ENCODE measurements at places on chromosomes 6 and 20.
A peak's percentile ranks its signal among the peaks of the same experiment; 100 is the strongest.

- DNase-seq, result no peak
Measured at GRCh38 chr6:14912226-14912625, 333.6 kb upstream of the JARID2 start.

DNA sequence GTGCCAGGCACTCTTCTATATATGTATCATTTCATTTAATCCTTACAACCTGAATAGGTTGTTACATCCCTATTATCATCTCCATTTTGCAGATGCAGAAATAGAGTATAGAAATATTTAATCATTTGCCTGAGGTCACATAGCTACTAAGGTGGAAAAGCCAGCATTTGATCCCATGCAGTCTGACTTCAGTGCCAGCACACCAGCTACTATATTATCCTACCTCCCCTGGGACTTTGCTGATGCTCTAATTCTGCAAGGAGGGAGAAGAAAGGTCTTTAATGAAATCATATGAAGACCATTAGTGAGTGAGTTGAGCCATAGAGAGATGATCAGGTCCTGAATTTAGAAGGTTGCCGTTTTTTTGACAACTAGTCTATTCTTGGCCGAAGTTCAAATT is 53.7 kb downstream of the TOP1 start:
- no peak for DNase-seq

- no peak for DNase-seq
Measured at GRCh38 chr20:46420878-46421277, 14.5 kb upstream of the ELMO2 start.

- DNase-seq, result no peak
Measured at GRCh38 chr6:154950979-154951344, 44.2 kb upstream of the TIAM2 start.

- DNase-seq, result no peak
Measured at GRCh38 chr6:2575236-2575635, 175.5 kb downstream of the MYLK4 start.

DNA sequence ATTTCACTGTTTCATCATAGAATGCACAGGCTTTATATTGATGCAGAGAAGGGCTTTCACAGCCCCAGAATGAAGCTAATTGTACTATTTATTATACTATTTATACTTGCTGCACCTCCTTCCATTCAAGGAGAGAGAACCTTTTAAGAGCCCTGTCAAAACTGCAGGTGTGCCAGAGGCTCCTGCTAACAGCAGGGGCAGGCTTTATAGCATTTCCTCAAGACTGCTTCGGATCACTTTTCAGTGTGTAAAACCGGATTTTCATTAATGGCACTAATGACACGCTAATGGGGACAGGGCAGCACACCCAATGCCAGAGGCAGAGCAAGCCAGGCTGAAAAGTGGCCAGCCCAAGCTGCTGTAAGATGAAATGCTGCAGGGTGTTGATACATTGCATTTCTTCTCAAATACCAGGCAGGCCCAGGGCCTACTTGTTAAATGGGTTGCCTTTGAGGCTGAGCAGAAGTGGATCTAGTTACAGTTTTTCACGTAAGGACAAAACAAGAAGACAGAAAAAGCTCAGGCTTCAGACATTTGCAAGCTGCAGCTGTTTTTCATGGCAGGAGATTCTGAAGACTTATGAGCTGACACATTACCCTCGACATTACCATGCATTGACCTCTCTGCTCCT is 487.7 kb upstream of the BTBD3 start:
- no peak for DNase-seq

DNA sequence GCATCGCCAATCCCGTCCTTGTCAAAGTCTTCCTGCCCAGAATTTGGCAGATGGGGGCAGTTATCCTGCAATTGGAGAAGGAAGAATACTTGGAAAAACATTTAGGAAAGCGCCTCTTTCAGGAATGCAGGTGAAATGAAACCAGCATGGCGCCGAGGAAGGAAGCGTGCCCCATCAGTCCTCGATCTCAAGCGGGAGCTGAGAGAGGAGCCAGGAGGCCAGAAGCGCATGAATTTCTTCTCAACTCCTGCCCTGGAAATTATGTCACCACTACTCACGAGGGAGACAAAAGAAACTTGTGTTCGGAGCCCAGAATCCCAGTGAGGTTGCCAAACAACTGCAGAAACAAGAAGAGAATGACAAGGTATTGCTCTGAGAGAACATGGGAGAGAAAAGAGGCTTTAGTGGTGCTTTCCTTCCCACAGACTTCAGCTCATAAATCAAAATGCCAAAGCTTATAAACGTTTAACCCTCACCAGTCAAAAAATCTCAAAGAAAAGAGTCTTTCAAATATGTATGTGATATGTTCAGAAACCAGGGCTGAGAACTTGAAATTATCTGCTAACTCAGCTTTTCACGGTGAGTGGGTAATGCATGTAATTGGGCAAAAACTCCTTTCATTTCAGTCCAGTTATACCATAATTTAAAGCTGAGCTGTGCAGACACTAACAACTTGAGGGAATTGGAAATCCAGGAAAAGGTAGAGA is 23.9 kb downstream of the THBS2 start:
- DNase-seq, result no peak

GRCh38 chr6:31379850-31380249 is 22.9 kb upstream of the HLA-B start:
- no peak for DNase-seq

- DNase-seq, result peak; percentile 60
Measured at GRCh38 chr6:125314009-125314581, 12.3 kb upstream of the HDDC2 start.

DNA sequence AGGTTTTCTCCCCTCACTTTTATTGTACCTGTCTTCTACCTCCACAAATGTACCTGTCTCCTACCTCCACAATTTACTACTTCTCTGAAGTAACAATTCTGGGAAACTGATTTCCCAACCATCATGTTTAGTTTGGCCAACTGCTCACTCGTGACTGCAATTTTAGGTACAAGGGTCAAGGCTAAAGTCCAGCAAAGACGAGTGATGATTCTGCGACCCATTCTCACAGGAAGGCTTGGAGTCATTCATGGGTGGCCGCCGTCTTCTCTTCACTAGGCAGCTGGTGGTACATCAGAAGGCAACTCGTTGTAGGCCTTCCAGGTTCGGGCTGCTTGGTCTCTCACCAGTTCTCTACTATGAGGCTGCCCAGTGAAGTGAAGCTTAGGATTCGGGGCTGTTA is 483.8 kb upstream of the JARID2 start:
- DNase-seq, result no peak

DNA sequence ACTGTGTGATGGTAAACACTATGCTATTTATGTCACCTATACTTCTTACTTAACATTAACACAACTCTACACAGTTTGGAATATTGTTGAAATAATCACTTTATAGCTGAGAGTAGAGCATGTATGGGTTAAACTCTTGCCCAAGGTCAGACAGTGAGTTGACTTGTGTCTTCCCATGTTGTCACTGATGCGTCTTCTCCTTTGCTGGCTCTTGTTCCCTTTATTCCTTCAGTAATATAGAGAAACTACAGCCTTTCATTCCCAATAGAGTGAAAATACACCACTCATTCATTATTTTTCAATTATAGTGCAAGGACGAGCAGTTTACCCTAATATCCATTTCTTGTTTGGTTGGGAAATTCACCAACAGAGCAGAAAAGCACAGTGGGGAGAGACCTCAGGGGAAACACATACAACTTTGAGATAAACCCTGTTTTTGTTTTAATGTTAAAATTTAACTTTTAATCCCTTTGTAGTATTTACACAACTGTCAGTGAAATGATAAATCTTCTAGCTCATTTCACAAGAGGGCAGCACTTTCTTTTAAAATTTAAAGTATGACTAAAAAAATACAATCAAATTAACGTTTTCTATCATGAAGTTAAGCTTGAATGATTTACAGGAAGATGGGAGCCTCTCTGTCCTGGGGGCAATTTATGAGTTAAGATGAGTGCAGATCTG is 363.0 kb downstream of the UTRN start:
- no peak for DNase-seq

DNA sequence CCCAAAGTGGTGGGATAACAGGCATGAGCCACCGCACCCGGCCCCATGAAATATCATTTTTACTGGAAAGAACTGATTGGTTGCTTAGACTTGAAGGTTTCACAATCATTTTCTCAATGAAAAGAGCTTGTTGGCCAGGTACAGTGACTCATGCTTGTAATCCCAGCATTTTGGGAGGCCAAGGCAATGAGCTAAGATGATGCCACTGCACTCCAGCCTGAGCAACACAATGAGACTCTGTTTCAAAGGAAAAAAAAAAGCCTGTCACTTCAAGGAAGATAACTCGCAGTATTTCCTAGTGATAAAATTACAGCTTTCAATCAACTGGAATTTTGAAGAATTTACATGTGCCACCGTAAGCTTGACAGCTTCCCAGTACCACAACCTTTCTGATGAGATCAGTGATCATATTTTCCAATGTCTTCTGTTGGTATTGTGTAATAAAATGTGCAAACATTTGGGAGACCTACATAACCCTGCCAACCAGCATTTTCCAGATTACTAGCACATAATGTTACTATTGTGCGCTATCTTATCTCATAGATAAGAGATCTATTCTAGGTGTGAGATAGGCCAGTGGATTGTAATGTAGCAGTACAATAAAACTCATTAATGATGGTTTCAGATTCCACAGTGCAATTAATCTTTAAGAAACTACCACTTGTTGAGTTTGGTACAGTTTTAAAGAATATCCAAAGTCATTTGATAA is 7.2 kb downstream of the PNLDC1 start:
- DNase-seq, result no peak

DNA sequence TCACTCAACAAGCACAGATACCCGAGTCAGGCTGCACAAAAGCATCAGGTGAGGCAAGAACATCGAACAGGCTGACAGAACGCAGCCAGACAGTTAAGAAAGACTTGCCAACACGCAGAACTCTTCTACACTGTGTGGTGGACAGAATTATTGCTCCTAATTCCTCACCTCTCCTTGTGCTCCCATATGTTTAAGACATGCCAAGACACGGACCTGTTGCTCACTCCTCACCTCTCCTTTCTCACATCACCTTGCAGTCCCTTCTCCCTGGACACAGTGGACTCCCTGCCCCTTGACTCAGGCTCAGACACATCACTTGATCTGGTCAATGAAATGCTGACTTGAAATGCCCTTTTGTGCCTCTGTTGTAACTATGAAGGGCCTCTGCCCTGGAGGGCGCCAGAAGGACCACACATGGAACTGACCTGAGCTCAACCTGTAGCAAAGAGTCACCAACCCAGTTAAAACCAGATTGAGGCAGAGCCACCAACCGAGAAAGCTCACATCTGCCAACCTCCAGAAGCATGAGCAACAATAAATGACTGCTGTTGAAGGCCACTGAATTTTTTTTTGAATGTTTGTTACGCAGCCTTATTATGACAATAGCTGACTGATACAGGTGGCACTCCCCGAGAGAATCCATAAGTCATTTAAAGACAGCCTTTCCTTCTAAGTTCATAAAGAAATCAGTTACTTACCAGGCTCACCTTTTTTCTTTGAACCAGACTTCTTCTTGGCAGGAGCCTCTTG is 24.0 kb downstream of the RRBP1 start:
- no peak for DNase-seq

DNA sequence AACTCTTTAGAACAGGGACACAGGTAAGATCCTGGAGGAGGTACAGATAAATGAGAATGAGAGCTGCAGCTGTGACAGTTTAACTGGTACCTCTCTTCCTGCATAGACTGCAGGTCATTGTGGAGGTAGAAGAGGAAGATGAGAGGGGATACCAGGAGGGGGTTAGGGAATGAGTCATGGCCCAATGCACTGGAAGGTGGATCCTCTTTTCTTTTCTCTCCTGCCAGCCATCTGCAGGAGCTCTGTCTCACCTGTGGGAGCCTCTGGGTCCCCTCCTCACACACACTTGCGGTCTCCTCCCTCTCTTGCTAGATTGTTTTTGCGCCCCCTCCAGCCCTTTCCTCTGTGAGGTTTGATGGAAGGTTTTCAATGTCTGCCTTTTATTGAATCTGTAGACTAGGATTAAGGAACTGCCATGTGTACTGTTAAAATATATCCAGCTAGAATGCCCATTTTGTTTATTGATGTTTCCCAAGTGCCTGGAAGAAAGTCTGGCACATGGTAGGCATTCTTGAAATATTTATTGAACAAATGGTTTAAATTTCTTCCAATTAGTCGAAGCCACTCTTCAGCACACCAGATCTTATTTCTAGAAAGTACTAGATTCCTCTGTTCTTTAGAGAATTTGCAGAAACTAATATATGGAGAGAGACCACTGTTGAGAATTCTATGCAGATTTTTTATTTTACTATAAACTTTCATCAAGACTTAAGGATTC is 13.0 kb downstream of the C6orf163 start:
- no peak for DNase-seq

GRCh38 chr20:37567671-37568588 is 40.3 kb upstream of the BLCAP start:
- DNase-seq, result peak; percentile 12

- DNase-seq, result no peak
Measured at GRCh38 chr20:56566621-56567020, 33.6 kb downstream of the FAM209B start.

GRCh38 chr6:20024978-20025377 is 187.3 kb downstream of the MBOAT1 start:
- DNase-seq, result no peak

GRCh38 chr6:125742024-125742423 is 7.4 kb upstream of the HEY2 start:
- DNase-seq, result no peak

- DNase-seq, result peak; percentile 96
Measured at GRCh38 chr6:137223370-137224131, 4.4 kb upstream of the IFNGR1 start.

DNA sequence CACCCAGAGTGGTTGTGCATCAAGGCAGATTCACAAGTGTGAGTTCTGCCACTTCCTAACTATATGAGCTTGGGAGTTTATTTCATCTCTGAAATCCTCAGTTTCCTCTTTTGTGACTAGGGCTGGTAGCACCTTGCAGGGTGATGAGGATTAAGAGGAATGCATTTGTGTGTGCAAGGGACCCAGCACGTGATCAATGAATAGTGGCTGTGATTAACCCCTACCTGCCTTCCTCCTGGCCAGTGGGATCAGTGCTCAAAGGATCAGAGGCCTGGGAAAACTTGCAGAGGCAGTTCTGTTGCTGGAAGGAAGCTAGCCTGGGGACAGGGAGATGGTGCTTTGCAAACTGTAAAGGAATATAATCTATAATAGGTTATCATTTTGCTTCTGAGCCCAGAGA is 7.3 kb downstream of the SDC4 start:
- no peak for DNase-seq

DNA sequence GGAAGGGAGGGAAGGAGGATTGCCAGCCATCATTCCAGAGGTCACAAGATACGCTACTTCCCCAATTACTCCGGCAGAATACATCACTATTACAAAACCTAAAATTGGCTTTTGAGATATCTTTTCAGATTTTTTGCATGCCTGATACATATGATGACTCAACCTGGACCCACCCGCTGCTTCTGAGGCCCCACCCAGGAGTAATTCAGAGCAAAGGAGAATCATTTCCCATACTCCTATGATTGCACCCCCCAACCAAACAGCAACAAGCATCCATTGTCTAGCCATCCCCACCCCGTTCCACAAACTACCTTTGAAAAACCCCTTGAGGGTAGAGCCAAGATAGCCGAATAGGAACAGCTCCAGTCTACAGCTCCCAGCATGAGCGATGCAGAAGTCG is 163.5 kb upstream of the GJE1 start:
- DNase-seq, result peak; percentile 49

DNA sequence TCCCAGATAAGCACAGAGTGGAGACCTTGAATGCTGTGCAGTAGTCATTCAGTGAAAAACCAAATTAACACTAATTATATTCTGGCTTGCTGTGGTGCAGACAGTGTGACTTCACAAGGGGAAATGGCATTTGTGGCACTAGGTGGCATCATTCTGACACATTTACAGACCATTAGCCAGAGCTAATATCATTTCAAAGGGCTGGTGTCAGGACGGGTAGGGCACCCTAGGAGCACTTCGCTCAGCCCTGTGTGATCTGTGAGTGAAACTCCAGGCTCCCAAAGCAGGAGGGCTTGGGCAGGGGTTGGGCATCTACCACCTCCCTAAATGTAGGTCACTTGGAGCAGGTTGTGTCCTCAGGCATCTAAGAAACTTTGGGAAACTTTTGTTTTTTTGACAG is 555.8 kb downstream of the PKHD1 start:
- DNase-seq, result no peak
